Common myeloid progenitor, CD34-positive (primary cell): ENCODE measurements at places on chromosomes 3 and 15.

GRCh38 chr3:123930445-123930844 lies 30.6 kb downstream of the CCDC14 start:
- no peak for DNase-seq

DNA sequence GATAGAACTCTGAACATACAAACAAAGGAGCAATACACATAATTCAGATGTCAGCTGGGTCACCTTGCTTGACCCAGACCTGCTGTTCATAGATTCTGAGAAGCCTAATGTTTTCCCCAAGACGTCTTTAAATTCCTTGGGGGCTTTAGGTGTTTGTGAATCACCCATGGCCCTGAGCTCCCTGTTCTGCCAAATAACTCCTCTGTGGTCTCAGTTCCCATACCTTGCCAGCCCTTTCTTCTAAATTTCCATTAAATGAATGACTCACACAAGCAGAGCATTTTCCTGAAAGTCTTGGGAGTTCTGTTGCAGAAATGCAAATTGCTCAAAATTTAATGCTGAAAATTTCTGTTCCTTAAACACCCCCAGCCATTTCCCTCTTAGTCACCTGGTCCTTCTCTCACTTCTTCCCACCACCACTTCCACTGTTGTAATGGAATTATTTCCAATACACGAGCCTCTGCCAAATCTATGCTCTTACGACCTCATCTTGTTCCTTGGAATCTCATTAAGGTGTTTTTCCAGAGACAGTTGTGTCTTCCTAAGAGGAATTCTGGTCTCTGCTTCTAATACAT lies 33.4 kb upstream of the PSMD6 start:
- no peak for DNase-seq

GRCh38 chr3:73404435-73404834 lies 220.3 kb downstream of the PDZRN3 start:
- DNase-seq: no peak

DNA sequence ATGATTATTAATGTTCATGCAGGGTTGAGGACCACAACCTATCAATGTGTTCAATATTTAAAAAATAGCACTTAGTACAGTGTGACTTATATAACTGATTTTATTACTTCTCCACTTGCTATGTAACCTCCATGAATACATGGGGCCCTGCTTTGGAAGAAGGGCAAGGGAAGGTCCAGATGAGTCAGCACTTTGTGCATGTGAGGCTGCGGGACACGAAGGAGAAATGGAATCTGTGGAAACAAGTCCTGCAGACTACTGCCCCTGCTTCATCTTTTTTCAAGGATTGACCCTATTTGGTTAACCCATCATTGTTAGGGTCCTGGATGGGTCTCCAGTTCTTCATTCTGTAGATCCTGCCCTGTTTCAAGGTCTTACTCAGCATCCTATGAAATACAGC lies 1.6 kb downstream of the NXPE3 start:
- peak; percentile 13 for DNase-seq

- peak; percentile 31 for DNase-seq
Observed at GRCh38 chr15:51071578-51071977, 23.1 kb downstream of the TNFAIP8L3 start.
